ENCODE measurements at places on chromosomes 4 and X.

- no peak for DNase-seq
Measured at GRCh38 chr4:154313004-154313585, 178.5 kb downstream of the DCHS2 start.

DNA sequence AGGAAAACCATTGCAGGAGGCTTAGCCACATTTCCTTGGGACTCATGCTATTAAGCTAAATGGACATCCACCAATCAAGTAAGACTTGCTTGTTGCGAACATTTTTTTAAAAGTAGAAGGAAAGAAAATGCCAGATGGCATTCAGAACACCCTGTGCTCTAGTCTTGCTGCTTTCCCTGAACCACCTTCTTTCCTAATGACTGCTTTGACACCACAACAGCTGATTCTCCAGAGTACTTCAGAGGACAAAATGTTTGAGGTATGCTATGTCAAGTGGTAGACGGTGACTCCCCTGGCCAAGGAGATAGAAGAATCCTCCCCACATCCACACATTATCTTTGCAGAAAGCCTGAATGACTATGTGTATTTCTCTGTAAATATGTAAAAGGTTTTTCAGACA is 65.4 kb downstream of the ANK2 start:
- no peak for DNase-seq

- DNase-seq = no peak
Measured at GRCh38 chrX:119817130-119817690, 25.8 kb upstream of the RPL39 start.

- DNase-seq = no peak
Measured at GRCh38 chrX:13023567-13023966, 20.9 kb downstream of the FAM9C start.

DNA sequence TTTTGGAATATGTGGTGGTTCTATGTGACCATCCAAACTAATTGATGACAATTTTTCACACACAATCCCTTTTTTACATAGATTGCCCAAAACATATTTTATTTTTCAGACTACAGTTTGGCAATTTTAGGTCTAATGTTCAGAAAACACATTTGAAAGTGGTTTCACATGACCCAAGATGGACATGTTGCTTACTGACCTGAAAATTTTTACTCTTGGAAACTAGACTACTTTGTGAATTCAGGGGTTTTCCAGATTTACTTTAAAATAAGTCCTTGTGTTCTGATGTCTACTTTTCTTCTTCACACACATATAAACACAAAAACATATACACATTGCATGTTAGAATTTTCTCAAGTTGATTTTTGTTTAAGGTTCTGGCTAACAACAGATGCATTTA is 79.5 kb downstream of the HMGB2 start:
- DNase-seq = no peak

GRCh38 chr4:19531906-19532848 is 719.5 kb upstream of the SLIT2 start:
- no peak for DNase-seq

- no peak for DNase-seq
Measured at GRCh38 chr4:7381221-7381889, 53.4 kb downstream of the PSAPL1 start.

DNA sequence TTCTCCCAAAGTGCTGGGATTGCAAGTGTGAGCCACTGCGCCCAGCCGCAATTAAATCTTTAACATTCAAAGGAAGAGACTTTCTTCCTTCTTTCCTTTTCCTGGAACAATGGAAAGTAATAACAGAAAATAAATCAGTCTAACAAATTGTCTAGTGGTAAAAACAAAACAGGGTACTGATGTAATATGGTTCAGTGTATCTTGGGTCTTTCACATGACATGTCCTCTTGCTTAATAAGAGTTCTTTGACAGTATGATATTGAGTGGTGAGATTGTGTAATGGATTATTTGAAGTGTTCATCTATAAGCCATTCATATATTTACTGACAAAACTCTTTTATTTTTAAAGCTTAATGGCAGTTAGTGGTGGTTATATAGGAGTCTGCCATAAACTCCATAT is 256.6 kb downstream of the SPRY1 start:
- DNase-seq = no peak

- DNase-seq = no peak
Measured at GRCh38 chrX:153728095-153728494, 3.4 kb downstream of the ABCD1 start.

- no peak for DNase-seq
Measured at GRCh38 chrX:137428221-137428661, 137.7 kb upstream of the ZIC3 start.

DNA sequence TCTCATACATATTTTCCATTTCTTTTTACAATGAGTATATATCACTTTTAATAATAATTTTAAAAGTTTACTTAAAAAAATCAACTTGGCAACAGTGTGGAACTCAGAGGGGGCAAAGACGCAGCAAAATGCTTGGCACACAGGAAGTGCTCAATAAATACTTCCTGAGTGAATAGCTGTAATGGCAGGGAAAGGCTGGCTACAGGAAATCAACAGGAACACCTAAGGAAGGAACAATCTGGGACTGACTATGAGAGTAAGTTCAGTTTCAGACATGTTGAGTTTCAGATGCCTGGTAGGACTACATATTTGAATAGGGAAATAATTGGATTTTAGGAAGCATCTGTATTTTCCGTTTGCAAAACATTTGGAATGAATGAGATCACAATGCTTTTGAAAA is 137.6 kb downstream of the SCLT1 start:
- DNase-seq = no peak

Measured in AG08396 (cell line).